ENCODE measurements at places on chromosomes 2 and 18. TPM values are rescaled to one million over a fixed set of nuclear protein-coding genes. Genes with fewer than 3 reads are reported as not detected.

DNA sequence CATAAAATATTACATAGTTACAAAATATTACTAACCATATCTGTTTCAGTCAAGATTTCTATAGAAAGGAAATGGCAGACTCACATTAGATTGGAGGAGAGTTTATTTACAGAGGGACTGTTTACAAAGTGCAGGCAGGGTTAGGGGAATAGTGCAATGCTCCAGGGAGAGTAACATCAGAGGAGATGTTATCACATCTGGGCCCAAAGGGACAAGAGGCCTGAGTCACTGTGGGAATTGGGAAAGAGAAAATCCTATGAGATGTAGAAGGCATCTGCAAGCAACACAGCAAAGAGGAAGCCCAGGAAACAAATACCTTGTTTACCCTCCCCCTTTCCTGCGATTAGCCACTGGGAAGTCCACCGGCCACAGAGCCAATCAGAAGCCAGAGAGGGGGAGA is 227.3 kb upstream of the TANK start:
- no peak overlapping the region for H3K4me3 ChIP-seq
- H3K4me1 ChIP-seq, result no peaks in the 10 kb centered on the region
- H3K27ac ChIP-seq, result no peak overlapping the region
- no peak for DNase-seq
- no peaks in the 10 kb centered on the region for H3K27me3 ChIP-seq

DNA sequence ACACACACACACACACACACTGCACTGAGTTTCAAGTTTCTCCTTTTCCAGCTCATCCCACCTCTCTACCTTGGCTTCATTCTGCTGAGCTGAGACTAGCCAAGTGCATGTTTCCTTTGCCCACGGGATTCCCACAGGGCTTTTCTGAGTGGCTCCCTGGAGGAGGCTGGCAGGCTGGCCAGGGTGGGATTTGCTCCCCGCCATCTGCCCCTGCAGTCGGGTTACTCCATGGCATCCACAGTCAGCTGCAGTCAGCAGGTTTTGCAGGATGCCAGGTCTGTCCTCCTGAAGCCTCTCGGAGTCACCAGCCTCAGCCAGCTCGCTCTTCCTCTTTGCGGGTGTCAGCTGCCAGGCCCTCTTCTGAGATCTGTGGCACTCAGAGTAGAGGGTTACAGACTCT is 783.7 kb upstream of the SOX11 start:
- no peak overlapping the region for H3K27ac ChIP-seq
- no peaks in the 10 kb centered on the region for H3K36me3 ChIP-seq
- H3K4me1 ChIP-seq, result no peaks in the 10 kb centered on the region
- DNase-seq, result no peak
- H3K4me3 ChIP-seq, result no peak overlapping the region
- no peaks in the 10 kb centered on the region for H3K27me3 ChIP-seq

GRCh38 chr18:10252952-10253705 is 201.3 kb upstream of the APCDD1 start:
- H3K27ac ChIP-seq, result no peak overlapping the region
- no peak for DNase-seq
- H3K36me3 ChIP-seq, result no peaks in the 10 kb centered on the region
- H3K4me1 ChIP-seq, result no peaks in the 10 kb centered on the region
- no peak overlapping the region for H3K4me3 ChIP-seq

- no peak overlapping the region for H3K27ac ChIP-seq
- H3K36me3 ChIP-seq, result no peaks in the 10 kb centered on the region
- H3K4me3 ChIP-seq, result no peak overlapping the region
- H3K4me1 ChIP-seq, result no peaks in the 10 kb centered on the region
- no peaks in the 10 kb centered on the region for H3K27me3 ChIP-seq
- DNase-seq, result no peak
These were observed 23.7 kb upstream of the MYO5B start for GRCh38 chr18:50218432-50219197.

DNA sequence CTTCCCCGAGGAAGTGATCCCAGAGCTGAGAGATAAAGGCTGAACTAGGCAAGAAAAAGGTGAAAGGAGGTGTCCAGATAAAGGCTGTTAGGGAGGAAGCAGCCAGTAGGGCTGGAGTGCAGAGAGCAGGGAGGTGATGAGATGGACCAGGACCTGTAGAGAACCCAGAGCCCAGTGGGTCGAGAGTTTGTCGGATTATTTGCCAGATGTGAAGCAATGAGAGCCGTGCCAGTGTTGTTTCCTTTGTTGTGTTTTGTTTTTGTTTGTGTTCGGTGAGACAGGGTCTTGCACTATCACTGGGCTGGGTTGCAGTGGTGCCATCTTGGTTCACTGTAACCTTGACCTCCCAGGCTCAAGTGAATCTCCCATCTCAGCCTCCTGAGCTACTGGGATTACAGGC is 111.3 kb downstream of the ACTR3 start:
- no peak overlapping the region for H3K4me3 ChIP-seq
- H3K27me3 ChIP-seq, result no peaks in the 10 kb centered on the region
- DNase-seq, result no peak

DNA sequence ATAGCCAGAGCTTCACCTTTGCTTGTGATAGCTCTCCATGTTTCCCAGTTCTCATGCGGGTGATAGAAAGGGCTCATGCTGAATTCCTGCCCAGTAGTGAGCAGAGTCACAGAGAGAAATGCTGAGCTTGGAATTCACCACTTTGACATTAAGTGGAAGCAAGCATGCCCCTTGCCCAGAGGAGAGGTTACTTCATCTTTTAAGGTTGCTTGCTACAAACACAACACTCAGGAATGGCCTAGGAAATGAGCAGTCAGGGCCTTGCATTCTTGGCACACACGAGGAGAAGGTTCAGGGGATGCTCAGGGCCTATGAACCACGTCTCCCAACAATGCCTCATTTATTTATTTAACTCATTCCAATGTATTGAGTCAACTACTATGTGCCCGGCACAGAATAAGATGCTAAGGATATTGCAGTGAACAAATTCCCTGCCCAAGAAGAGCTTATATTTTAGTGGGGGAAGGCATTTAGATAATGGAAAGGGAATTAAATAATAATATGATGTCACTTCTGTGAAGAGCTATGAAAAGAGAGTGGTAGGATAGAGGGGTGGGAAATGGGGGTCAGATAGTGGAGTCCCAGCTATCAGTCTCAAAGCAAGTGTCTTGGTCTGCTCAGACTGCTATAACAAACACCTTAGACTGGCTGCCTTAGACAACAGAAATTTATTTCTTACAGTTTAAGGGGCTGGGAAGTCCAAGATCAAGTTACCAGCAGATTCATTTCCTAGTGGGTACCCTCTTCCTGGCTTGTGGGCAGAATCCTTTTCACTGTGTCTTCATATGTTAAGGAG is 42.1 kb downstream of the DDX18 start:
- no peaks in the 10 kb centered on the region for H3K4me1 ChIP-seq
- no peak for DNase-seq
- H3K27me3 ChIP-seq, result no peaks in the 10 kb centered on the region
- no peak overlapping the region for H3K4me3 ChIP-seq

GRCh38 chr18:51390702-51391101 is 193.2 kb upstream of the MEX3C start:
- no peak overlapping the region for H3K4me3 ChIP-seq
- H3K27me3 ChIP-seq, result no peaks in the 10 kb centered on the region

DNA sequence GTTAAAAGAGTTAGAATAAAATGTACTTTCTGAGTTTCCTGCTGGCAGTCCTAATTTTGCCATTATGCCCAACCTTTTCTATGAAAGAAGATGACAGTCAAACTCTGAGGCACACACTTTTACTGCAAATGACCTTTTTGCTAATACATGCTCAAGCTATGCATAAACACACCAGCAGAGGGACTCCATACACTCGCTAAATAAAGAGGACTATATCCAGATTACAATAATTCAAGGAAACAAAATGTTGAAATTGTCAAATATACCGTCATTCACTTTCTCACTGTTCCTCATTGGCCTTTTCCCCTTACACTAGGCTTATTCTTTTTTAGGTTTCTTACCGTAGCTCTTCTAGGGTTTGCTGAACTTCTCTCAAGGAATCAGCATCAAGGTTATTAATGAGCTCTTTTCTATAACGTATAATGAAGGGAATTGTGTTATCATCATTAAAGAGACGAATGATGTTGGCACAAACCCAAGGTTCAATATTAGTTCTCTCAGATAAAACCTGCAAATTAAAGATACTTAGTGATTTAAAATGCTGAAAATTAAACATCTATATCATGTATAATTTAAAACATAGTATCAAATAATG is 25.7 kb downstream of the SRBD1 start:
- H3K27me3 ChIP-seq, result no peaks in the 10 kb centered on the region
- H3K4me3 ChIP-seq, result no peak overlapping the region
- no peak overlapping the region for H3K27ac ChIP-seq
- H3K4me1 ChIP-seq, result no peaks in the 10 kb centered on the region

DNA sequence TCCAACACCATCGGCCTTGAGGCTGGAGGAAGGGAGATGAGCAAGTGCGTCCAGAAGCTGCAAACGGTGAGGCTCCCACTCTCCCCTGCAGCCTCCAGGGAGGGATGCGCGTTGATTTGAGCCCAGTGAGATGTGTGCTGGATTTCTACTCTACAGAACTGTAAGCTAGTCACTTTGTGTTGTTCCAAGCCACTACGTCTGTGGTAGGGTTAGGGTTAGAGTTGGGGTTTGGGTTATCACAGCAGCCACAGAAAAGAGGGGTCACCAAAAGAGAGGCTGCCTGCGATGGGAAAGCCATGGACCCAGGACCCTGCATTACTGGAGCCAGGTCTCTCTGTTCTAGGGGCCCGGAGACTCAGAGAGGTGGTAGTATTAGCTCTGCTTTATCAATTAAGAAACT is 94.5 kb downstream of the KCNF1 start:
- no peaks in the 10 kb centered on the region for H3K27me3 ChIP-seq
- H3K4me1 ChIP-seq, result no peaks in the 10 kb centered on the region
- no peak for DNase-seq
- H3K36me3 ChIP-seq, result no peaks in the 10 kb centered on the region

DNA sequence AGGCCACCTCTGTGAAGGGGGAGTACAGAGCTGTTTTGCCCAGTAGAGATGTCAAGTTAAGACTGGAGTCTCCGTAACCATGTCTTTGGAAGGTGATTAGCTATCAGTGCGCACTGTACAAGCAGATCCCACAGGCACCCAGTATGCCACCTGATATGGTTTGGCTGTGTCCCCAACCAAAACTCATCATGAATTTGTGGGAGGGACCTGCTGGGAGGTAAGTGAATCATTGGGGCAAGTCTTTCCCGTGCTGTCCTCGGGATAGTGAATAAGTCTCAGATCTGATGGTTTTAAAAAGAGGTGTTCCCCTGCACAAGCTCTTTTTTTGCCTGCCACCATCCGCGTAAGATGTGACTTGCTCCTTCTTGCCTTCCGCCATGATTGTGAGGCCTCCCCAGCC is 90.2 kb downstream of the ACTR2 start:
- H3K27me3 ChIP-seq, result no peaks in the 10 kb centered on the region
- H3K27ac ChIP-seq, result no peak overlapping the region
- no peak for DNase-seq
- H3K4me3 ChIP-seq, result no peak overlapping the region

DNA sequence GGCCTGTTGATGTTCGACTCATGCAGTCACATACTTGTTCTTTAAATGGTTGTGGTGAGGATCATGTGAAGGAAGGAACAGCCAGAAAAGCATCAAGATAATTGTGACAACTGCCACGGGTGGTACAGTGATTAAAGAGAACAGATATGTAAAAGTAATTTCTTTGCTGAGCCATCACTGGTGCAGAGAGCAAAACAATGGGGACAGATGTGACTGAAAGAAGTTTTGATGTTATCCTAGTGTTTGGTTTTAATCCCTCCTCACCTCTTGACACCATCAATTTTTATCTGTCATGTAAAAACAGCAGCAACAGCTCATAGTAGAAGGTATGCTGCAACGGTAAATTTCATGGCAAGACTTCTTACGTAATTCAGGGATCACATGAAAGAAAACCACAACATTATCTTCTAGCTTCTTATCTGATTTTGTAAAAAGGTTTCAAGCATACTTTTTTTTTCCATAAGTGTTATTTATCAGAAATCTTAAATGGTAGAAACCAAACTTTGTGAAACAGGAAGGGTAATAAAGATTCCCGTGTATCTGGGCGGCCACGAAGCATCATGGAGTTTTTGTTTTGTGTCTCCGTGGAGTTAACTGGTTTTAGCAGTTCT is 65.2 kb downstream of the PLCL1 start:
- no peak overlapping the region for H3K27ac ChIP-seq
- H3K4me3 ChIP-seq, result no peak overlapping the region

DNA sequence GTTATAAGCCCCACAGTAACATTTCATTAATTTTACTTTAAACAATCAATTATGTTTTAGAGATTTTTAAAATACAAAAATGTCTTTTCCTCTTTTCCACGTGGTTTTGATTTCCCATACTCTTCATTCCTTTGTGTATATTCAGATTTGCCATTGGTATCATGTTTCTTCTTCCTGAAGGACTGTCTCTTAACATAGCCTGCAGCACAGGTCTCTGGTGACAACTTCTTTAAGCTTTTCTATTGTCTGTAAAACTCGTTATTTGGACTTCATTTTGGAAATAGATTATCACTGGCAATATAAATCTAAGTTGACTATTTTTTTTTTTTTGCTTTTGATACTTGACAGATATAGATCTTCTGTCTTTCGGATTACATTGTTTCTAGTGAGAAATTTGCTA is 115.2 kb upstream of the KLHL29 start:
- H3K4me1 ChIP-seq, result no peaks in the 10 kb centered on the region
- no peaks in the 10 kb centered on the region for H3K36me3 ChIP-seq
- H3K27me3 ChIP-seq, result no peaks in the 10 kb centered on the region
- H3K27ac ChIP-seq, result no peak overlapping the region
- DNase-seq, result no peak
- H3K4me3 ChIP-seq, result no peak overlapping the region

Gene MAP3K19
- 0.40 TPM for total RNA-seq

Gene EVA1A
- total RNA-seq, result not detected

Gene LYPD6
- total RNA-seq, result 23.7 TPM

Measured in uterus (tissue), 4 donors.